ENCODE measurements at places on chromosomes 1 and 21. TPM values are rescaled to one million over a fixed set of nuclear protein-coding genes. Genes with fewer than 3 reads are reported as not detected.

DNA sequence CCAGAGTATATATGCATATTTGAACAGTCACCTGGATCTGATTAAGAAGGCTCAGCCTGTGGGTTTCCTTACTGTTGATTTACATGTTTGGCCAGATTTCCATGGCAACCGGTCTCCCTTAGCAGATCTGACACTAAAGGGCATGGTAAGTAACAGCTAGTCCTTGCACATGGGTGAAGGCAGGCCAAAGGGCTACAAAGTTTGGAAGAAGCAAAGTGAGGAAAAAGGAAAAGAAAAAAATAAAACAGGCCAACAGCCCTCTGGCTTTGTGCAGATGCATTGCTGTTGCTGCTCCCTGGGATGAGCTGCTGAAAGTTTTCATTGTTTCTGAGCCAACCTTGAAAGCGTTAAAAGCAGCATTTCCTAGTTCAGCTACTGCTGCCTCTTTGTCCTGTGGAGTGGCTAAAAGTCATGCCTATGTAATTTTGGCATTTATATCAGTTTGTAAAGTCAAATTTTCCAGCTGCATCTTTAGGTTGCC is 176.5 kb upstream of the HOOK1 start:
- H3K36me3 ChIP-seq = no peaks in the 10 kb centered on the region
- no peak overlapping the region for H3K27ac ChIP-seq
- no peaks in the 10 kb centered on the region for H3K4me1 ChIP-seq
- no peak overlapping the region for H3K4me3 ChIP-seq

DNA sequence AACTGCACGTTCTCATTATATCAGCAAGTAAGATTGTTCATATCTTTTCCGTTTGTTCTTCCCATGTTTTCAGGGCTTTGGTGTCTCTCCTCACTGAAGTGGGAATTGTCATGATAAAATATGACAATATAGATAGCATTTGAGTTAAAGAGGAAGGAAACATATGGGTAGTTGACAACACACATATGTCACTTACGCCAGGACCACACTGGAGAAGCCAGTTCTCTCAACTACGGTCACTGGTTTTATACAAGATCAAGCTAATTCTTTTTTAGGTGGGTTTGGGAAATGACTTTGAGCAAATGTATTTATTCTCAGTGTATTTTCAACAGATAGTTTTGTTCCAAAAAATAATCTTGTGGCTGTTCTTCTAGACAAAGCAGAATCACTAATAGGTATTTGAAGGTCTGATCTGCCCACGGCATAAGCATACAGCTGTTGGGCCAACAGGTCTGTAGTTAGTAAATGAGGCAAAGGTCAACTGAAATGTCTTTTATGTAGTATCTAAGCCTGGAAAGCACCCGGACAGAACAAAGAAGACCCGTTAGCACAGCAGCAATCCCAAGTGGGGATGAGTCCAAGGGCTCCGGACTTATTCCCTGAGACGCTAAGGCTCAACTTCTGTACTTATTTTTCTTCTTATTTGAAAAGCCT is 433.6 kb upstream of the ZP4 start:
- H3K4me1 ChIP-seq = no peaks in the 10 kb centered on the region
- no peak overlapping the region for H3K4me3 ChIP-seq
- no peaks in the 10 kb centered on the region for H3K36me3 ChIP-seq
- no peak for DNase-seq

GRCh38 chr1:186178426-186179043 is 196.5 kb downstream of the TPR start:
- no peaks in the 10 kb centered on the region for H3K36me3 ChIP-seq
- H3K4me3 ChIP-seq = no peak overlapping the region
- H3K4me1 ChIP-seq = peaks cover 4% of the 10 kb centered on the region
- no peak overlapping the region for H3K27ac ChIP-seq

- H3K4me1 ChIP-seq = no peaks in the 10 kb centered on the region
- no peak overlapping the region for H3K4me3 ChIP-seq
- H3K27ac ChIP-seq = no peak overlapping the region
- no peaks in the 10 kb centered on the region for H3K27me3 ChIP-seq
- DNase-seq = no peak
- H3K36me3 ChIP-seq = peaks cover 67% of the 10 kb centered on the region
Observed at GRCh38 chr1:19101244-19101643, 108.8 kb downstream of the UBR4 start.

DNA sequence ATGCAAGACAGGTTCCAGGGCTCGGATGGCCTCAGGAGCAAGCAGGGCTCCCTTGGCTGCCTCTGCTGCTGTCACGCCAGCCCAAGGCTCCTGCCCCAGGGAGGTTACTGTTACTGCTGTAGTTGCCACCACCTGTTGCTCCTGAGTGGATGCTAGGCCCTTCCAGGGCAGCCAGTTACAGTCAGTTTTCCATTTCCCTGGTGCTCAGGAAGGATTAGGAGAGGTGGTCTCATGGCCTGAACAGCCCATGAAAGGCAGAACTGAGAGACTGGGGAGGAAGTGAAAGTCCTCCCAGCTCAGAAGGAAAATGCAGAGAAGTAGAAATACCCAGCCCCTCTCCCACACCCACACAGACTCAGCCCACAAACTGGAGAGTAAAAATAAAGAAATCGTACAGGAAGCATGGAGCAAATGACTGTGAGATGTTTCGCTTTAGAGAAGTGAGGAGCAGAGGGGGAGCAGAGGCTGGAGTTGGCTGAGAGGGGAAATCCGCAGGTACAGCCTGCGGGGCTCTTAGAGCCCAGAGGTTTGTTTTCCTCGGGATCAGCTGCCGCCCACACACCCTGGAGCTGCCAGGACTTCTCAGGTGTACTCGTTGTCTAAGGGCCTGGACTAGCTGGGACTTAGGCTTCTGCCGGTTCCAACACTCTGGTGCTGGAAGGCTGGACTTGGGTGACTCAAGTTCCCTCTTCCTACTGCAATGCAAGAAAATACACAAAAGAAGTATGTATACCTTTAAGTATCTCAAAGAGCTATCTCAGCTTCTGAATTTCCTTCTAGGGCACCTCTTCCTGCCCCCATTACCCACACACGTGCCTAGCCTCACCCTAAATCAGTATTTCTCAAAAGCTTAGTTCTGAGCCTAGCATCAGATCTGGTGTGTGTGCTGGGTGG is 2.3 kb downstream of the IL6R start:
- peak overlapping the region; percentile 95 for H3K27ac ChIP-seq
- H3K4me3 ChIP-seq = peak overlapping the region; percentile 83
- H3K36me3 ChIP-seq = peaks cover 8% of the 10 kb centered on the region
- peak; percentile 81 for DNase-seq
- H3K27me3 ChIP-seq = no peaks in the 10 kb centered on the region
- H3K4me1 ChIP-seq = peaks cover 87% of the 10 kb centered on the region

Gene TFF3
- not detected for total RNA-seq

Gene LRRN2
- total RNA-seq = 0.05 TPM

GRCh38 chr1:174157157-174157806 is 2.0 kb upstream of the RABGAP1L start:
- no peaks in the 10 kb centered on the region for H3K27me3 ChIP-seq
- peak; percentile 69 for DNase-seq
- H3K27ac ChIP-seq = peak overlapping the region; percentile 71

- no peak for DNase-seq
- H3K36me3 ChIP-seq = no peaks in the 10 kb centered on the region
- H3K4me1 ChIP-seq = no peaks in the 10 kb centered on the region
- no peak overlapping the region for H3K4me3 ChIP-seq
- H3K27me3 ChIP-seq = peaks cover 9% of the 10 kb centered on the region
Observed at GRCh38 chr1:95321531-95321930, 87.5 kb downstream of the RWDD3 start.

- no peak overlapping the region for H3K27ac ChIP-seq
- no peak overlapping the region for H3K4me3 ChIP-seq
Observed at GRCh38 chr1:77279929-77280328, 1.9 kb upstream of the AK5 start.

GRCh38 chr21:35024513-35024912 is 24.6 kb downstream of the RUNX1 start:
- no peaks in the 10 kb centered on the region for H3K27me3 ChIP-seq
- H3K27ac ChIP-seq = peak overlapping the region; percentile 88
- no peak overlapping the region for H3K4me3 ChIP-seq
- no peak for DNase-seq
- H3K4me1 ChIP-seq = peaks cover 89% of the 10 kb centered on the region
- peaks cover 16% of the 10 kb centered on the region for H3K36me3 ChIP-seq

Gene KRTAP19-2
- total RNA-seq = not detected

DNA sequence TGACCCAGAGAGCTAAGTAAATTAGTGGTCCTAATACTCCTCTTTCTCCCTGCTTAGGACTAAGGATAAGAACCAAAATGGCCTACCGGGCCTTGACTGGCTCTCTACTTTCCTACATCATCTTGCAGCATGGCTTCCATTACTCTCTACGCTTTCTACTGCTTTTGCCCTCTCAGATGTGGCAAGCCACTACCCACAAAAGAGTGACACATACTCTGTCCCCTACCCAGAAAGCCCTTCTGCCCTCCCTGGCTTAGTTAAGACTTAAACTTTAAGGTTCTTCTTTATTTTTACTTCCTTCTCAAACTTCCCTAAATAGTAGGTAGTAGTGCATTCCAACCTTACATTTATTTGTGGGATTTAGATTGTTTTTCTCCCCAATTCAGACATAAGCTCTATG is 228.1 kb downstream of the TPR start:
- H3K27ac ChIP-seq = no peak overlapping the region
- no peak overlapping the region for H3K4me3 ChIP-seq
- H3K36me3 ChIP-seq = no peaks in the 10 kb centered on the region
- H3K4me1 ChIP-seq = no peaks in the 10 kb centered on the region

DNA sequence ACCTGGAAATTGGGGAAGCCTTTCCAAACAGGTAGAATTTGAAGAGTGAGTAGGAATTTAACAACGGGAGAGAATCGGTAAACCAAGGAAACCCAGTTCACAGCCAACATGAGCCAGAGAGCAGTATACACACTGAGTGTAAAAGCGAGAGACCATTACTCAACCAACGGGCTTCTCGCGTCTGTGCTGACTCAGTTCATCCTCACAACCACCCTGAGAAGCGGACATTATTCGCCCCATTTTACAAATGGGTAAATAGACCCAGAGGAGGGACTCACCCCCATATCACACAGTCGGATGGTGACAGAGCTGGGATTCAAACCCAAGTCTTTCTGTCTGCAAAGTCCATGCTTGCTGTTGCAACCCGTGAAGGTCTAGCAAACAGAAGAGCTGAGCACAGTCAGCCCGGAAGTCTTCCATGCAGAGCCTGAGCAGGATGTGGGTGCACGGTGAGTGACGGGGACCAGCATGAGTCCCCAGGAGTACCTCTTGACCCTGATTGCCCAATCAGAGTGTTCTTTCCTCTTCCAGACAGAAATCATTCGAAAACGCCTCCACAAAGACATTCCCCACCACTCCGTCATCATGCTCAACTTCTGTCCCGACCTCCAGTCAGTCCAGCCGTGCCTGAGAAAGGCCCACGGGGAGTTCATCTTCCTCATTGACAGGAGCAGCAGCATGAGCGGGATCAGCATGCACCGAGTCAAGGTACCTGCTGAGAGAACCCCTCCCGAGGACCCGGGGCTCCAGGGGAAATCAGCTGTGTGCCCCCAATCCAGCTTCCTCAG is 32.3 kb downstream of the VWA5B1 start:
- H3K4me3 ChIP-seq = peak overlapping the region; percentile 7
- peaks cover 23% of the 10 kb centered on the region for H3K27me3 ChIP-seq
- H3K27ac ChIP-seq = peak overlapping the region; percentile 20

Gene MXRA8
- total RNA-seq = 0.49 TPM

DNA sequence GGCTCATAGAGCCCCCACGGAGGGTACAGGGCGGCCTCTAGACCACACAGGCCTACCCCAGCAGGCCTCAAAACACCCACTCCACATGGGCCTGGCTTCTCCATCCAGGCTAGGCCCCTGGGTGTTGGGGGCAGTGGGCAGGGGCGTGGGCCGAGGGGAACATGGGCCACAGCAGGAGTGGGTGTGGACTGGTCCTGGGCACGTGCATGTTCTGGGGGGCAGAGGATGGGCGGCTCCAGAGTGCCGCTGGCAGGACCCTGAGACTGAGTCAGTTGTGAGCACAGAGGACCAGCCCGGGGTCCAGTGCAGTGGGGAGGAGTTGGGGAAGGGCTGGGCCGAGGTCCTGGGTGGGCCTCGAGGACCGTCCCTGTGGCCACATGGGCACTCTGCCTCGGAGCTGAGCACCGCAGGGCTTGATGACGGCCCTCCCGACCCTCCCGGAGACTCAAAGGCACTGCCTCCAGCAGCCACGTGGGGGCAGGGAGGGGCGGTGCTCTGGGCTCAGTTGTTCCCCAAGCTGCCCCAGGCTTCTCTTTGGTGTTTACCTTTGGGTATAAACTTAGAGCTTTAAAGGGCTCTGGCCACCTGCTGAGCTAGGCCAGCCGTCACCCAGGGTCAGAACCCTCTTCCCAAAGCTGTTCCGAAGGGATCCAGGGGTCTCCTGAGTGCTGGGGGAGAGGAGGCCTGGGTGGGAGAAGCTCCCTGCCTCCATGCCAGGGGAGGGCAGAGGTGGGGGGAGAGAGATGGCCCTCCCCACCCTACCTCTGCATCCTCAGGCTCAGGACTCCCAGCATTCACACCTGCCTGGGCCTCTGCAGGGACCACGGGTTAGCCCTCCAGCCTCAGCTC is 79.9 kb downstream of the MORN1 start:
- peak; percentile 79 for DNase-seq
- no peaks in the 10 kb centered on the region for H3K27me3 ChIP-seq
- no peak overlapping the region for H3K4me3 ChIP-seq
- H3K27ac ChIP-seq = no peak overlapping the region
- H3K36me3 ChIP-seq = peaks cover 20% of the 10 kb centered on the region

DNA sequence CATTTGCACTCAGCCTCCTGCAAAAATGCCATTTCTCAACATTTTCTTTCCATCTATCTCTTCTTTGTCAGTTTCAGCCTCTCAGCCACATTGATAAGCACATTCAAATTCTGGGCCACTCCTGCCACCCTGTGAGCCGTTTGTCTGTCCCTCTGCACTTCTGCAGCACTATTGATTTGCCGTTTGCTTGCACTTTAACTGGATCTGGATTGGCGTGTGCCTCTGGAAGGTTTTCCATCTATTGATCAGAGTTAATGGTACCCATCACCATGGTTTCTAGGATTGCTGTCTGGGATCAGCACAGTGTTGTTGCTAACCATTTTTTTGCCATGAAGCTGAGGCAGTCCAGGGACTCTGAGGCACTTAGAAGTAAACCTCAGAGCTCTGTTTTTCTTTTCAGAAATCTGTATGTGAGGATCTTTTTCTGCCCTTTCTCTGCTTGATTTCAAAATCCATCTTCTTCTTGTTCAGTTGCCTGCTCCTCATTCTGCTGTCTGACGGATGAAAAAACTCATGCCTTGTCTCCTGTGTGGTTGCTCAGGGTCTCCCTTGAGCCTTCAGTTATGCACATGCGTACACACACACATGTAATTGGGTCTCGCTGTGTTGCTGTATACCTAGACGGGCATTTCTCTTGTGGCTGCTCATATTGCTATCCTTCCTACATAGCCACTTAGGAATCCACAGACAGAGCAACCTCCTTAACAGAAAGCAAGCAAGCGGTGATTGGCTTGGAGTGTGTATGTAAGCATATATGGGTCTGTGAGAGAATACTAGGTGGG is 67.9 kb downstream of the NOS1AP start:
- no peak for DNase-seq
- no peaks in the 10 kb centered on the region for H3K4me1 ChIP-seq
- H3K36me3 ChIP-seq = no peaks in the 10 kb centered on the region
- no peak overlapping the region for H3K27ac ChIP-seq

GRCh38 chr1:45400049-45400448 is 59.8 kb upstream of the MUTYH start:
- H3K27me3 ChIP-seq = no peaks in the 10 kb centered on the region
- H3K27ac ChIP-seq = no peak overlapping the region
- peaks cover under 1% of the 10 kb centered on the region for H3K4me1 ChIP-seq
- H3K36me3 ChIP-seq = no peaks in the 10 kb centered on the region

GRCh38 chr1:7733276-7733675 is 37.8 kb upstream of the VAMP3 start:
- H3K27ac ChIP-seq = no peak overlapping the region
- no peaks in the 10 kb centered on the region for H3K4me1 ChIP-seq
- no peak overlapping the region for H3K4me3 ChIP-seq
- H3K36me3 ChIP-seq = no peaks in the 10 kb centered on the region

GRCh38 chr1:213397638-213398037 is 346.6 kb downstream of the RPS6KC1 start:
- H3K27me3 ChIP-seq = peaks cover 6% of the 10 kb centered on the region
- no peak for DNase-seq
- H3K36me3 ChIP-seq = no peaks in the 10 kb centered on the region
- H3K4me1 ChIP-seq = no peaks in the 10 kb centered on the region
- H3K4me3 ChIP-seq = no peak overlapping the region

Measured in activated CD4-positive, alpha-beta T cell treated with anti-CD3 and anti-CD28 coated beads for 36 hours (primary cell).